ENCODE measurements at places on chromosomes 13 and 19.
A peak's percentile ranks its signal among the peaks of the same experiment; 100 is the strongest.

DNA sequence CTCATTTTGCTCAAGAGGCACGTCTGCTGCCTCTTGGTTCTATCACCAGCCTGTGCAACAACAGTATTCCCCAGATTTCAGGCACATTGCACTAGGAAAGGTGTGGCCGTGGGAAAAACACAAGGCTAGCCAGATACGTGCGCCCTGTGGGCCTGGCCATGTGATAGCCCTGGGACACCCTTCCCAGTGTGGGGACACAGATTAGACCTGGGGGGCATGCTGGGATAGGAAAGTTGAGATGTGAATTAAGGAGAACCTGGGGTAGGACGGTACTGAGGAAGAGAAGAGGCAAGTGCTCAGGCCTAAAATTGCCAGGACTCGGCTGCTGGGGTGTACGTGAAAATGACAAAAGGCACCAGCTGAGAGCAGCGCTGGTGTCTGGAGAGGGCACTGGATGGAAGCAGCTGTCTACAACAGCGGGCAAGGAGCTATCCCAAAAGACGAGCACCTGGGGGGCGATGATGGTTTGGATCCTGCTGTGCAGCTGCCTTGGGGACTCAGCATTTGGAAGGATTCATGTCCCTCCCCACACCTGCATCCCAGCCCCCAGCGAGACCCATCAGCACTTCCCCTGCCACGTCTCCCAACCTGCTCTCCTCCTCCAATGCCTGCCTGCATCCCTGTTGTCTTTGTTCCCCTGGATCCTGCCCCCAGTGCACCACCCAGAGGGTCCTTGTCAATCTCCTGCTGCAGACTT, 54.3 kb downstream of the GGACT start:
- DNase-seq = no peak

DNA sequence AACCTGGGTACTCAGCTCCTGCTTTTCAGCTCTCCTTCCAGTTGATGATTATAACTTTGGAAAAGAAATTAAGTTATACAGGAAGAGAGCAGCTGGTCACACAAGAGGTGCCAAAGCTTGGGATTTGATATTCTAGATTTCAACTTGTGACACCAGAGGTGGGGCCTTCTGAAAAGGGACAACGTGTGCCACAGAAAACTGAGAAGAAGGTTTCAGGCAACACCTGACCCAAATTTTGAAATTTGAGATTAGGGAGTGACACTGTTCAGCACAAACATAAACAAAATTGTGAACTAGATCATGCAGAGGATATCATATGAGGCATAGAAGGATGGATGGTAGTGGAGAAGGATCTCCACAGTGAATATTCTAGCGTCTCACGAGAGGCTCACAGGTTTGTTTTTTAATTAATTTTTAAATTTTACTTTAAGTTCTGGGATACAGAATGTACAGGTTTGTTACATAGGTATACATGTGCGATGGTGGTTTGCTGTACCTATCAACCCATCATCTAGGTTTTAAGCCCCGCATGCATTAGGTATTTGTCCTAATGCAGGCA, 379.7 kb downstream of the ENOX1 start:
- no peak for DNase-seq

DNA sequence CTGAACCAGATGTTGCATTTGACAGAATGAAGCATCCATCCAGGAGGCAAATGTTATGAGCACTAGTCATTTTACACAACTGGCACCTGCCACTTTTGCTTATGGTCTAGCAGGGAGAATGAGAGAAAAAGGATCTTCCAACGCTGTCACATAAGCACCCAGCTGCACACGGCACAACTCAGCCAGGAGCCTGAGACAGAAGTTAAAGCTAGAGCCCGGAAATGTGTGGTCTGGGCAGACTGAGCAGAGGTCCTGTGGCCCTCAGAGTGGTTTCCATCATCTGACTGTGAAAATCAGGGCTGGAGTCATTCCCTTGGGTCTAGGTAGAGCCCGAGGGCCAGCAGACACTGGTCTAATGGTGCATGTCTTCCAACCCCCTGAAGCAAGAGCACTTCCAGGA, 78.4 kb upstream of the XPO4 start:
- no peak for DNase-seq

DNA sequence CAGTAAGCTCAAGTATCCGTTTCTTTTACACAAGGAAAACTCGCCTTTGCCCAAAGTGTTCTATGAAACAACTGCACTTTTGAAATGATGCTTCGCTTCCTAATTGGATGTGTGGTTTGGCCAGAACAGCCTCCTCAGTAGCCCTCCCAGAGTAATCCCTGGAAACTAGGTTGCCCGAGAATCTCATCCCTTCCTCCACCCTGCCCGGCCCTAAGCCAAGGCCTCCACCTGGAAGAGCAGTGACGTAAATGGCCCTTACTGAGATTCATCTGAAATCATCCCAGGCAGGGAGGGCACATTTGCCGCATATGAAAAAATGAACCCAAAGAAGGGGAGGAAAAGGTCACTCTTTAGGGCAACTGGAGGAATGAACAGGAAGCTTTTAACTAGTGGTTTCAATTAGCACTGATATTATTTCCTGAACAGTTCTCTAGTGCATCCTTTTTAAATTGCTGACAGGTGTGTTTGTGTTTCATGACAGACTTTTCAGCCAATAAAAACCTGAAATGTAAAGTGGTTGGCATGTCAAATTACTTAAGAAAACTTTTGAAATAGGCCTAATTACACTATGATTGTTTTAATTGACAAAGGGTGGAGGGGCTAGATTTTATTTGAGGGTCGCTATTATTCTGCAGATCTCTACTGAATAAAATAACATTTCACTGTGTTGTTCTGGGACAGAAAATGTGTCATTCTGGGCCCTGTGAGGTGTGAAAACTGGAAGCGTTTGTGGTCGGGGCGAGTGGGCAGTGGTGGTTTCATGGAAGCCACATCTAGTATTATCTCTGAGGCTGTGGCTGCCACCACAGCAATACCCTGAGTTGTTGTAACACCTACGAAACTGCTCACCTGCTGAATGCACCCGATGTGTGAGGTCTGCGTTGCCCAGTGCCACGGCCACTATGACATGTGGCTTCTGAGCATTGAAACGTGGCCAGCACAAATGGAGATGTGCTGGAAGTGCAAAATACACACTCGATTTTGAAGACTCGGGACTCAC, 112.1 kb downstream of the ZIC5 start:
- no peak for DNase-seq

- DNase-seq = peak; percentile 1
Measured at GRCh38 chr13:111152844-111153243, 37.7 kb downstream of the ARHGEF7 start.

- no peak for DNase-seq
Measured at GRCh38 chr13:94263038-94263437, 216.4 kb downstream of the DCT start.

- DNase-seq = no peak
Measured at GRCh38 chr19:18086590-18087138, at the start of gene IL12RB1. Gene IL12RB1 (minus strand): TSS chr19:18086934. CDS start chr19:18086823, 111 bp downstream.

DNA sequence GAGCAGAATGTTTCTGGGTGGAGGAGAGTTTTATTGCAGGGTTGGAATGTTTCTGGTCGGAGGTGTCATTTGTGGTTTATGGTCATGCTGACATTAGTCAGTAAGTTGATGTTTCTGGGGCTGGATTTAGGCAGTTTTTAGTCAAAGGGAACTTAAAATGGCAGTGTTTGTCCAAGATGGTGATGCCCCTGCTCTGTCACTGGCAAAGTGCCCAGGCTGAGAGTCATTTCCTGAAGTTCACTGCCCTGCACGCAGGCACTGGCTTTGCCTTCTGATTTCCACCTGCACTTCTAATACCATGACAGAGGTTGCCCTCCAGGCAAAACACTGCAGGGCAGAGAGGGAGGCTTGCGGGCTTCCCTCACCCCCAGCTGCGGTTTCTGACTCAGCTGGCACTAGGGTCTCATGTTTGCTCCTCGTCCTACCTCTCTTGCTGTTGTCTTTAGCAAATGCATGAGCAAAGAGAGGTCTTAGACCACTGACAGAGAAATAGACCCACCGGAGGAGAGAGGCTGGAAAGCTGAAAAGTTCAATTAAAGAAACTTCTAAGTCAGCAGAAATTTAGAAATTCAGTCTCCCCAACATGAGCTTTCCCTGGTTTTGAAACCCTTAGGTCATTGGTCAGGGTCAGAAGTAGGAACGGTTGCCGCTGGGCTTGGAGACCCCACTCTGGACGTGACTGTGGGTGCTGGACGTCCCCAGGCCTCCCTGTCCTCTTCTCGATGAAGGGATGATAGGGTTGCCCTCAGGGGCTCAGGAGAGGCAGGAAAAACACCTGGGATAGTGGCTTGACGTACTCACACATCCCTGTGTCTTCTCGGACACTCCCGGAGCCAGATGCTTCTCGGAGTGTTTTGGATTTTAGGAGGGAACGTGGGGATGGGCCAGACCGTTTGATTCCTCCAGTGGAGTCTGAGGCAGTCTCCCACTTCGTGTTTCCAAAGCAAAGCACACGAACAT, 26.3 kb downstream of the TMEM255B start:
- peak; percentile 48 for DNase-seq

DNA sequence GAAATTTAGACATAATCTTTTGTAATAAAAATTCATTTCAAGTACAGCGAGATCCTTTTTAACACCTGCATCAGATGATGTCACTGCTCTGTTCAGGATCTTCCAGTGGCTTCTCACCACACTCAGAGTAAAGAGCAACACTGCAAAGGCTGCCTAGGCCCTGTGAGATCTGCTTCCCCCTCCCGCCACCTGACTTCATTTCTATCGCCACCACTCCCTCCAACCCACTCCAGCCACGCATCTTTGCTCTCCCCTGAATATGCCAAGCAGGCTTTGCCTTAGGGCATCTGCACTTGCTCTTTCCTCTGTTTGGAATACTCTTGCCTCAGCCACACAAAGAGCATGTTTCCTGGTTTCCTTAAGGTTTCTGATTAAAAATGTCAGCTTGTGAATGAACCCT, 58.3 kb downstream of the MBNL2 start:
- DNase-seq = no peak

GRCh38 chr19:45539459-45539858, 32.2 kb downstream of the VASP start:
- DNase-seq = no peak

DNA sequence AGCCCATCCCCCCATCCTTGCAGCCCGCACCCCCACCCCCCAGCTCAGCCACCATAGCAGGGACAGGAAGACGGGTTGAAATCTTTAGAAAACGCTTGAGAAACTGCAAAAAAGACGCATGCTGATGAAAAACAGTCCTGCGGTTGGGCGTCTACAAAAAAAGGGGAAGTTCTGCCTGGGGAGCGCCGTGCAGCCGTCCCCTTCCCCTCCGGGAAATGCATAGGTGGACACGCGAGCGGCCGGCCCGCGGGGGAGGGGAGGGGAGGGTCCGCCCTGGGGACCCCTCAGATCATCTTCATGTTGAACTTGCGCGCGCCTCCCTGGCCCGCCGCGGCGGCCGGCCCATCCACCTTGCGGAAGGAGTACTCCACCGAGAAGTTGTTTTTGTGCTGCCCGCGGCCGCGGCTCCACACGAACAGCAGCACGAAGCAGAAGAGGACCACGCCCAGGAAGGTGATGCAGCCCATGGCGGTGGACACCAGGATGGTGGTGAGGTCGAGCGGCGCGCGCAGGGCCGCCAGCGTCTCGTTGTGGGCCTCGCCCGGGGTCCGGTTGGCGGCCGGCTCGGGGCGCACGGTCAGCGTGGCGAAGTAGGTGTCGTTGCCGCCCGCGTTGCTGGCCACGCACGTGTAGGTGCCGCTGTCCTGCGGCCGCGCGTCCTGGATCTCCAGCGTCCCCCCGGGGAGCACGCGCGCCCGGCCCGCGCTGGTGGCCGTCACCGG, 7.9 kb upstream of the PEAK3 start:
- no peak for DNase-seq

- DNase-seq = no peak
Measured at GRCh38 chr13:94228763-94229162, 250.7 kb downstream of the DCT start.

DNA sequence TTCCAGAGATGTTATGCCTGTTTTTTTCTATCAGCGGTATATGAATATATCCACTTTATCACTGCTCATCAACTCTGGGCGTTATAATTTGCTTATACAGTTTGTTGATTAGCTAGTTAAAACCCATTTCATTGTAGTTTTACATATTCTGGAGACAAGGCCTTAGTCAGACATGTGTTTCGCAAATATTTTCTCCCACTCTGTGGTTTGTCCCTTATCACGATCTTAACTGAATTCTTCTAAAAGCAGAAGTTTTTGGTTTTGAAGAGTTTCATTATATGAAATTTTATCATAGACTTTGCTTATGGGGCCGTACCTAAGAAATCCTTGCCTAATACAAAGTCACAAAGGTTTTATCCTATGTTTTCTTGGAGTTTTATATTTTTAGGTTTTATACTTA, 84.6 kb downstream of the FRY start:
- no peak for DNase-seq

GRCh38 chr19:4577020-4577782, 17.7 kb upstream of the SEMA6B start:
- DNase-seq = no peak

DNA sequence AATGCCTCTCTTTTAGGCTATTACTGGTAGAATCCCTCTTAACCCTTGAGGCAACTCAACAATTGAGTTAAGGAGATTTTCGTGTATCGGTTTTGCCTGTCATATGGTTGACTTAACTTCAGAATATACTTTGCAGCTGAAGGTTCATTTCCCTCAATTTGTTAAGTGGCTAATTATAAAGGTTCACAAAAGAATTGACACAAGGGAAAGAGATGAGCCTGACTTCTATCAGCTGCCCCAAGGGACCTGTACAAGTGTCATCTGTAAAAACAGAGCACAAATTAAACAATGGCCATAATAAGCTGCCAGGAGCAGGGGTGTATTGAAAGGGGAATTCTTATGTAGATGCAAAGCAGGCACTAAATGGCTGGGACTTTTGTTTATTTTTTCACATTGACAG, 334.8 kb upstream of the OBI1 start:
- no peak for DNase-seq

DNA sequence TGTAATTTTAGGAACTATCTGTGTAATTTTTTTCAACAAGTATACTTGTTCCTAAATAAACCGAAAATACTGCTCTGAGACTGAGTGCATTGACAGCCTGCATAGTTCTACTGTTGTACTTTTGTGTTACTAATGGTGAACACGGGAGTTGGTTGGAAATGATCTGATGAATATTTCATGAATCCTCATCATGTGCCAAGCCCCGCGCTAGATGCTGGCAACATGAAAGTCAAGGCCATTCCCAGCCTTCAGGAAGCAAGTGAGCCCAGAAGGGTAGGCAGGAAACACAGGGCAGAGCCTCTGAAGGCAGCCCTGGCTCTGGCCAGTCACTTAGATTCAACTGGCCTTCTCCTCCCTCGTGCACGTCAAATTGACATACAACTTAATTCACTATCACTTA, 106.1 kb downstream of the ABCC4 start:
- no peak for DNase-seq

DNA sequence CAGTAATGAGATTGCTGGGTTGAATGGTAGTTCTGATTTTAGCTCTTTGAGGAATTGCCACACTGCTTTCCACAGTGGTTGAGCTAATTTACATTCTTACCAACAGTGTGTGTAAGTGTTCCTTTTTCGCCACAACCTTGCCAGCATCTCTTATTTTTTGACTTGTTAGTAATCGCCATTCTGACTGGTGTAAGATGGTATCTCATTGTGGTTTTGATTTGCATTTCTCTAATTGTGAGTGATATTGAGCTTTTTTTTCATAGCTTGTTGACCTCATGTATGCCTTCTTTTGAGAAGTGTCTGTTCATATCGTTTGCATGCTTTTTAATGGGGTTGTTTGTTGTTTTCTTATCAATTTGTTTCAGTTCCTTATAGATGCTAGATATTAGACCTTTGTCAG, 245.0 kb downstream of the MTUS2 start:
- DNase-seq = no peak

GRCh38 chr13:105565136-105565727, 970.2 kb downstream of the EFNB2 start:
- no peak for DNase-seq

Measured in HCT116 (cell line).